Activated CD4-positive, CD25-positive, alpha-beta regulatory T cell treated with anti-CD3 and anti-CD28 coated beads, Interleukin-2, amount 50 U/mL, for 16 hours (primary cell): ENCODE measurements at places on chromosomes 1 and 21.

- no peak for DNase-seq
Measured at GRCh38 chr1:198244772-198245171, 88.0 kb downstream of the NEK7 start.

- DNase-seq = no peak
Measured at GRCh38 chr1:26690157-26690556, 5.7 kb upstream of the ARID1A start.

- no peak for DNase-seq
Measured at GRCh38 chr21:36866419-36866818, 100.0 kb downstream of the HLCS start.

GRCh38 chr1:154628121-154628405 is 20.1 kb upstream of the ADAR start:
- no peak for DNase-seq

DNA sequence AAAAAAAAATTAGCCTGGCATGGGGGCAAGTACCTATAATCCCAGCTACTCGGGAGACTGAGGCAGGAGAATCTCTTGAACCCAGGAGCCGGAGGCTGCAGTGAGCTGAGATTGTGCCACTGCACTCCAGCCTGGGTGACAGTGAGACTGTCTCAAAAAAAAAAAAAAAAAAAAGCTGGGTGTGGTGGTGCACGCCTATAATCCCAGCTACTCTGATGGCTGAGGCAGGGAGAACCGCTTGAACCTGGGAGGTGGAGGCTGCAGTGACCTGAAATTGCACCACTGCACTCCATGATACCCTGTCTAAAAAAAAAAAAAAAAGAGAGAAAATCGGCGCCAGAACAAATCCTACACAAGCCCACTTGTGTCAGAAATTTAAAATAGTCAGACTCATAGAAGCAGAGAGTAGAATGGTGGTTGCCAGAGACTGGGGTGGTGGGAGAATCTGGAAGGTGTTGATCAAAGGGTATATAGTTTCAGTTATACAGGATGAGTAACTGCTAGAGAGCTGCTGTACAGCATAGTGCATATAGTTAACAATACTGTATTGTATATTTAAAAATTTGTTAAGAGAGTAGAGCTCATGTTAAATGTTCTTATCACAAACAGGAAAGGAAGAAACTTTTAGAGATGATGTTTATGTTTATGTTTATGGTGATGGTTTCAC is 9.6 kb downstream of the DIP2A start:
- DNase-seq = no peak

DNA sequence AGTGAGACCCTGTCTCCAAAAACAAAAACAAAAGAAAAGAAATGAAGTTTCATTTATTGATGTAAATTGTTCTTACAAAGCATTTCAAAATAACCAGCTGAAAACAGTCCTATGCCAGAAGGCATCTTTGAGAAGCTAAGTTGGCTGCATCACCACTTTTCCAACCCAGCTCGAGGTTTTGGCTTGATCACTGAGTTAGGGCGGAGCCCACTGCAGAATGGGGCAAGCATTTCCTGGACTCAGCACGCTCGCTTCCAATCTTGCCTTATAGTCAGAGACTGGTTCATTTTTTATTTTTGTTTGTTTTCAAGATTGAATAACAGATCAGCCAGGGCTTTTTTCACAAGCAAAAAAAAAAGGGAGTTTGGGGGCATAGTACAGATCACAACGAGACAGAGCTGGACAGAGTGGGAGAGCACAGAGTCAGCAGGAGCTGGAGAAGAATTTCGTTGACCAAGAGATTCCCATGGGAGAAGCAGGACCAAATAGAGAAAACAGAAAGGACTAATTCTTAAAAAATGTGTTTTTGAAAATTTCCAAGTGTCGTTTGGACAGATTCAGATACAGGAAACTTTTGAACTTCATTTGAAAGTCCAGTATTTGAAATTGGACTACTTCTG is 23.5 kb upstream of the COL6A1 start:
- DNase-seq = no peak
